ENCODE measurements at places on chromosomes 1 and 21.

DNA sequence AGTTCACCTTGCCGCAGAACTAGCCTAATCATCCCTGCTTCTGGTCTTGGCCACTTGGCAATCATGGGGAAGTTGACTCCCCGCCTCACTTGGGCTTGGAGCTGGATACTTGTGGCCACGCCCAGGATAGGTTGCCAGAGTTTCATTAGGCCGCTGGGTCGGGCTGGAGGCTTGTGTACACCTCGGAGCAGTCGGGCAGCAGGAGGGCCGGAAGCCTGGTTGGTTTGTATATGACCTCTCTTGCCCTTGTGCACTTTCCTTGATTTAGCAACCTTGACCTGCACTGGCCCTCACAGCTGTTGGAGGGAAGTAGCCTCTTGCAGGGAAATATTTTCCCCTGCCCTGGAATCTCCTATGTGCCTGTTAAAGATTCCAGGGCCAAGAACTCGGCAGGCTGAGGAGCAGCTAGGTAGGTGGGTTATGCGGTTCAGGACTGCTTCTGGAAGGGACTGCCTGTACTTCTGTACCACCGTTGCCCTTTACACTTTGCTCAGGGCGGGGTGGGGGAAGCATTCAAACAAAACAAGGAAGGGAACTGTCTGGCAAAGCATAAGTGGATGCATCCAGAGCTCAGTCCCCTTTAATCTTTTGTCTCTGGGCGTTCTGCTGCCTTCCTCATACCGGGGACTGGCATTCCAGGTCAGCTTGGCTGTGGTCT, 83.5 kb downstream of the UCK2 start:
- DNase-seq, result no peak

DNA sequence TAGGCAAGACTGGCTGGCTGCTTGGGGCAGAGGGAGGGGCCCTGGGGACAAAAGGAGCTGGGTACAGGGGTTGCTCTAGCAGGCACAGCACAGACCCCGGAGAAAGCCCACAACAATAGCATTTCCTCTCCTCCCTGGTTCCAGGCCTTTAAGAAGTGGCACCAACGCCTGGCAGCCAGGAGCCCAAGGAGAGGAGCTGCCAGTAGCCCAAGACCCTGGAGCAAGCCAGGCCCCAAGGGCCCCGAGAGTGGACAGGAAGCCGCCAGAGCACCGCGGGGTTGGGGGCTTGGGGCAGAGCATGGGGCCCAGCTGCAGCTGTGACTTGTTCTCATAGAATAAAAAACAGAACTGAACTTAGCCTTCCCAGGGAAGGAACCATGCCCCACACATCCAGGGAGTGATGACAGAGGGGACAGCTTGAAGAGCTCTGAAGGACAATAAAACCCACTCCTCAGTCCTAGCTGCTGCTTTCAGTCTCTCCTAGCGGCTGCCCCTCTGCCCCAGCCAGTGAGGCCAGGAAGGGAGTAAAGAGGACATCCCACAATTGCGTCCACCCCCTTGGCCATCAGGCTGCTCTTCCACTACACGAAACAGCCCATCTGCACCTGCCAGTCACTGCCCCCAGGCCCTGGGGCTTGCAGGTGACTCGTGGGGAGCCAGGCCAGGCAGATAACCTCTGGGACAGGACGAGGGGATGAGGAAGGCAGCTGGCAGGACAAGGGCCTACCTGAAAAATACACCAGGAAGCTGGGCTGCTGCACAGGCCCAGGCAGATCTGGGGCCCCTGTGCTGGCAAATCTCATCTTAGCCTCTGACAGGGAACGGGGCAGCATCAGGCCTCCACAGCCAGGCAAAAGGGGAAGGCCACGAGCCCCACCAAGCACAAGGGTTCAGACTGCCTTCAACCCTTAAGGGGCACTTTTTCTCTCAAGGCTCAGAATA, 16.4 kb downstream of the MTHFR start:
- no peak for DNase-seq

GRCh38 chr1:99634971-99635624, 10.8 kb upstream of the PALMD start:
- DNase-seq, result no peak

- DNase-seq, result no peak
Measured at GRCh38 chr1:201347498-201348210, 29.8 kb downstream of the TNNT2 start.

GRCh38 chr1:22509815-22510214, 53.5 kb upstream of the EPHA8 start:
- DNase-seq, result no peak

DNA sequence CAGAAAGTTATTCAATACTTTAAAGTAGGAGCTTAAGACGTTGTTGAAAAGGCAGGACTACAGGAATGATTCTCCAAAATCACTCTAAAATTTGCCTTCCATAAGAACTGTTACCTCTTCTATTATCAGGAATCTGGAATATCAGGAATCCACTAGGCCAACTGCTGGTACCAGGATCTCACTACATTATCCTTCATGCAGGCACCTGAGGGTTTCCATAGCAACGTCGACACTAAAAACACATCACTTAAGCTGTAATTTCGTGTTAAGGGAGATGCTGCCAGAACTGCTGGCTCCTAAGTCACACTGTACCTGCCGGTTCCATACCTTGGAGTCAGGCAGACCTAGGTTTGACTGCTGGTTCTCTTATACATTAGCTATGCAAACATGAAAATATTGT, 139.7 kb upstream of the C1orf87 start:
- DNase-seq, result no peak

GRCh38 chr1:246279402-246279801, 227.7 kb downstream of the SMYD3 start:
- DNase-seq, result peak; percentile 58

DNA sequence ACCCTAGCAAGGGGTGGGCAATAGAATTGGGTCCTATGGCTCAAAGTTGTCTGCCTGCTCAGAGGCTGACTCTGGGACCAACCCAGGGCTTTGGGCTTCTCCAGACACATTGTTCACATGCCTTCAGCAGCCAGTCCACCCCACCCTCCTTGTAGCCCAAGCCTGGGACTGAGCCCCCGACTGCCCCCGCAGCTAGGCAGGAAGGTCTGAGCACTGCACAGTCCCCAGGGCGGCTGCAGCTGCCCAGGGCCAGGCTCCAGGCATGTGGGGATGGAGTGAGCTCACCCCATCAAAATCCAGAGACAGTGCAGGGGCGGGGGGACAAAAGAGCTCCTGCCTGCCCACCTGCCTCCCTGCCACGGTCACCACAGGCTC, 35.6 kb downstream of the HSPG2 start:
- no peak for DNase-seq

- DNase-seq, result no peak
Measured at GRCh38 chr1:35605867-35606182, 32.7 kb downstream of the TFAP2E start.

- no peak for DNase-seq
Measured at GRCh38 chr1:19758227-19758830, 41.4 kb downstream of the TMCO4 start.

- no peak for DNase-seq
Measured at GRCh38 chr1:161061419-161061818, 8.3 kb downstream of the ARHGAP30 start.

DNA sequence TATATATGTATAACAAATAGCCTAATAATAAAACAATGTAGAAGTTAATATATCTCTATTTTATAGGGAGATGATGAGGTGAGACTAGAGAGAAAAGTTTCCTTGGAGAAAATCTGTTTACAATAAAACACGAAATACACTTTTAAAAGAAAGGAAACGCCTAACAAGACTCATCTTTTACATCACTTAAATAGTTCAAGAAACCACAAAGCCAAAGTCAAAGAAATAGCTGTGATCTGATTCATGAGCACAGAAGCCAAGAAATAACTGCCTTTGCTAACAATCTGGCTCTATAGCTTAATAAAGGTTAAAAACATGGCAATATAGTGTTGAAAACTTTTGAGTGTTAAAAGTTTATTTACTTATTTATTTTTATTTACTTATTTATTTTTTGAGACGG, 61.5 kb downstream of the TOR3A start:
- peak; percentile 5 for DNase-seq

DNA sequence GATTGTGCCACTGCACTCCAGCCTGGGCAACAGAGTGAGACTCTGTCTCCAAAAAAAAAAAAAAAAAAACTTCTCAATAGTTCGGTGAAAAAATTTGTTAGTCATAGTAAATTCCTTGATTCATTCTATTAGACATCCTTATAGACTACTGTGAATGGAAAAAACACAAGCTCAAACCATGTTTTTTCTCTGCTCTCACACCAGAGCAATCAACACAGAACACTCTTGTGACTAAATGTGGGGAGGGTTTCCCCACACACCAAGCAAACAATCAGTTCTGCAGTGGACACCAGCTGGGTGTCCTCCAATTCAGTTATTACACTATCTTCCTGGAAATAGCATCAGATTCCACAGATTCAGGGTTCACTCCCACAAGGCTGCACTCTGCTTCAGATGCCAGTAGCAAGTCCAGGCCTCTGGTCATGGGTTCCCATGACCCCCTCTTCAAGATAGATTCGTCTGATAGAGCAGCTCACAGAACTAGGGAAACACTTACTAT, 69.1 kb upstream of the TEKT2 start:
- DNase-seq, result no peak

DNA sequence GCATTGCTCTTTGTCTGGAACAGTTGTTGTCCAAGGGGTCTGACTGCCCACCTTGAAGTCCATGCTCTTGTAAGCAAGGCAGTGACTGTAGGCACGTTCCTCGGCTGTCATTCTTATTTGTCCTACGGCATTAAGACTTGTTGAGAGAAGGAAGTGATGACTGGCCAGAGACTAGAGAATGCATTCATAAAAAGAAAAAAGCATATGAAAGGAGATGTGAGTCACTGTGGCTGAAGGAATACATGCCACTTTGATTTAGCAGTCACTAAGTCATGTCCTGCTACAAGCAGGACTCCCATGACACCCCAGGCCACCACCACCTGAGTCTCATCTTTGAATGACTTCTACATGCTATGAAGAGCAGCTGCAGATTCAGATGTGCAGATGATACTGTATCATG, 50.5 kb downstream of the CNN3 start:
- no peak for DNase-seq

GRCh38 chr1:170168265-170168664, 22.5 kb downstream of the NTMT2 start:
- DNase-seq, result peak; percentile 32

- DNase-seq, result no peak
Measured at GRCh38 chr1:226372885-226373284, 35.0 kb downstream of the PARP1 start.

DNA sequence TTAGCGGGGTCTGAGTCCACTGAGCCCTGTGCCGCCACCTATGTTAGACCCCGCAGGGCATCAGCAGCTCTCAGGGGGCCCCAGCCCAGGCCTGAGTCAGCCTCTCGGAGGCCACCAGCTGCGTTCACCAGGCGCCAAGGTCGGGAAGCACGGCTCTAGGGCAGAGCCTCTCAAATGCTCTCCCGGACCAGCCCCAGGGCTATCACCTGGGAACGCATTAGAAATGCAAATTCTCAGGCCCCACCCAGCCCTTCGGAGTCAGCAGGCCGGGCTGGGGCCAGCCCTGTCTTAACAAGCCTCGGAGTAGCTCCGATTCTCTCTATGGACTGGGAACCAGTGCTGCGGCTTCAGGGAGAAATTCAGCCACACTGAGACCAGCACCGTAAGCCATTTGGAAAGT, 37.2 kb upstream of the TSPEAR start:
- DNase-seq, result no peak

- DNase-seq, result no peak
Measured at GRCh38 chr21:44444286-44444931, 10.9 kb upstream of the LRRC3 start.

- no peak for DNase-seq
Measured at GRCh38 chr21:45575993-45576837, 34.0 kb upstream of the SLC19A1 start.

DNA sequence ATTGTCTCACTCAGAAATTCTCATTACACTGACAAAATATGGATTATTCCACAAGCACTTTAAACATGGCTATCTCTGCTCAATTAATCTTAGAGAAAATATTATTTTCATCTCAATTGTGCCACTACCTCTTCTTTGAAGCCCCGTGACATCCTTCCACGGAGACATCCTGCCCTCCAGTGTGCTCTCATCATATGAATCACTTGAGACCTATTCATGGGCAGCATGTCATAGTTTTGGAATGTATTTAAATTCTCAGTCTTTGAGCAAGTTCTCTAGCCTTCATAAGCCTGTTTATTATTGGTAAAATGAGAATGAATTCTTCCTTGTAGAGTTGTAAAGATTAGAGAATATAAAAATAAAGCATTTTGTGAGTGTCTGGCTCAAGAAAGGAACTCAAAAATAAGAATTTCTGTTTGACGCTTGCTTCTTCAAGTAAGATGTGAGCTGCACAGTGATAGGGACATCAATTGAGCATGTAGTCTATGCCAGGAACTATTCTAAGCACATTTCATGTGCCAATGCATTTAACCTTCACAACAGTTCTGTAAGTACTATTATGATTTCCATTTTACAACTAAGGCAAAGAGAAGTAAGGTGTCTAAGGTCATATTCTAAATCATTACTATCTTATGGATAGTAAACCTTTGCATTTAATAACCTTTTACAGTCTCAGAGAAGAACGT, 557.4 kb upstream of the ZRANB2 start:
- no peak for DNase-seq

DNA sequence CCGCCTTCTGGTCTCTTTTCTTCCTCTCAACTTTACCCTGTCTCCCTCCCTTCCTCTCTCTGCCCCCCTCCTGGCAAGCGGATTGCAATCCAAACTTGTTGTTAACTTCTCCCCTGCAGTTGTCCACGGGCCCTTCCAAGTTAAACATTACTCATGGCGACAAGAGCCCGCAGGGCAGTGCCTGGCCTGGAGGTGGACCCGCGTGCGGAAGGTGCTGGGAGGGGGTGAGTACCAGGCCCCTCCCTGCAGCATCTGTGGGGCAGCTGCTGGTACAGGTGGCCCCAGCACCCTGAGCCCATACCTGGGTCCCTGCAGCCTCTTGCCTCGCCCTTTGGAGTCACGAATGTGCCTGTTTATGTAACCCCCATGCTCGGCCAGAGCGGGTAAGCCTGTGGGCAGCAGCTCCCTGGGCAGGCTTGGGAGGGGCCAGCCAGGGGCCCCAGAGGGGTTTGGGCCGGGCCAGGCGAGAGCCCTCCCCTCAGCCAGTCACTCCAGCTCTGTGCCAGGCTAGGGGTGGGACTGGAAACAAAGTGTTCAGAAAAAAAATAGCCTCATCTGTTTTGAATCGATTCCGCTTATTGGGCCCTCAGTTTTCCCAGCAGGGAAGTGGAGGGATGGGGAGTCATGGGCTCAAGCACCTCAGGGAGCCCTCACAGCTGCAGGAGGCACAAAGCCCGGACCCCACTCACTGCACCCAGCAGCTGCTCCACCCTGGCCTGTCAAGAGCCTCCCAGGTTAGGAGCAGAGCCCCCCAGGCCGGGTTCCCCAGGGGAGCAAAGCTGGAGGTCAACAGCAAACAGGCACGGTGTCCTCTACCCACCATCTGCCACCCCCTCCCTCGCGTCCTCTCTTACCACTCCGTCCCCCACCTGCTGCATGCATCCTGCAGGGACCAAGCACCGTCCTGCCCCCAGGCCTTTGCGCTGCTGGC, 14.0 kb upstream of the FAAP20 start:
- DNase-seq, result no peak

GRCh38 chr1:197614916-197615692, 160.2 kb downstream of the DENND1B start:
- DNase-seq, result peak; percentile 75

DNA sequence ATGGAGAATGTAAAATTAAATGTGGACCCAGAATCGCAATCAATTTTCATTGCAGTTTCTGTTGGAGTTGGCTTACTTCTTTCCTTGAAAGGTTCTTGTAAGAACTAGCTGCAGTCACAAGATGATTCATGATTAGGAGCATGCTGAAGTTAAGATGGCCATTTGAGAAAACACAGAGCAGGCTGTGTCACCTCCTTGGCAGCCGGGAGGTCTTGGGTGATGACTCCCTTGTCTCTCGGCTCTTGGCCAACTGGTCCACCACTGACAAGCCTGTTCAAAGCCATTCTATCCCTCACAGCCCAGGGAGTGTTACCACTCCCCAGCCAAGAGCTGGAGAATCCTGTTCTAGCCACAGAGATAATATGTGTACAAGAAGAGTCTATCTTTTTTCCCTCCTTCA, 40.6 kb downstream of the OPTC start:
- DNase-seq, result no peak

All from Kasumi-1 (cell line).